ENCODE measurements at places on chromosomes 11 and 22.
A peak's percentile ranks its signal among the peaks of the same experiment; 100 is the strongest.

GRCh38 chr22:47267513-47268282 lies 505.2 kb downstream of the TBC1D22A start:
- DNase-seq: no peak

GRCh38 chr11:64890522-64890939 lies 12.1 kb upstream of the EHD1 start:
- no peak for DNase-seq

GRCh38 chr11:6362185-6362872 lies 27.9 kb upstream of the SMPD1 start:
- no peak for DNase-seq

GRCh38 chr11:66373265-66373664 lies 1.7 kb upstream of the SLC29A2 start:
- DNase-seq: no peak

DNA sequence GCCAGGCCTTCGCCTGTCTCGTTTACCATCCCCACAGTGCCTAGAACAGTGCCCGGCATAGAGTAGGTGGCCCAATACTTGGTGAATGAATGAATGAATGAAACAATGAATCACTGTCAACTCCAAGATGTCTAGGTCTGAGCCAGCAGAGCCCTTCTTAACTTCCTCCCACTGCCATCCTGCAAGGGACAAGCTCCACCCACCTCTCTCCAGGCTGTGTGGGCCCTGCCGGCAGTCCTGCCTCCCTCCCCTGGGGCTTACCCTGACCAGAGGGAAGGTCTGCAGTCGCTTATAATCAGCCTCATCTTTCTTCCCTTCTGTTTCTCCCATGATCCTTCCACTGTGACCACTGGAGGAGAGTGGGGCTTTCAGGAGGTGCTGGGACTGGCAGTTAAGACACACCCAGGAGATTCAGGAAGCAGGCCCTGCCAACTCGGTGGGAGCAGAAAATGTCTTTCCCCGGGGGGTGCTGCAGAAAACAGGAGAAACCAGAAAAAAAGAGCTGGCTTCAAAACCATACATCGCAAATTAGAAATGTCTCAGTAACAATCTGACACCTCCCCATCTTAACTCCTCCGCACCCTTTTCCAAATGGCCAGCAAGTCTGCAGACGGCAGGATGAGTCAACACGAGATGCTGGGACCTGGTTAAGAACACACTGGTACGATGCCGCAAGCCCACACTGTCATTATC lies 11.4 kb downstream of the DNAL4 start:
- DNase-seq: peak; percentile 42

GRCh38 chr11:119755356-119756071 lies 26.5 kb upstream of the NECTIN1 start:
- no peak for DNase-seq

DNA sequence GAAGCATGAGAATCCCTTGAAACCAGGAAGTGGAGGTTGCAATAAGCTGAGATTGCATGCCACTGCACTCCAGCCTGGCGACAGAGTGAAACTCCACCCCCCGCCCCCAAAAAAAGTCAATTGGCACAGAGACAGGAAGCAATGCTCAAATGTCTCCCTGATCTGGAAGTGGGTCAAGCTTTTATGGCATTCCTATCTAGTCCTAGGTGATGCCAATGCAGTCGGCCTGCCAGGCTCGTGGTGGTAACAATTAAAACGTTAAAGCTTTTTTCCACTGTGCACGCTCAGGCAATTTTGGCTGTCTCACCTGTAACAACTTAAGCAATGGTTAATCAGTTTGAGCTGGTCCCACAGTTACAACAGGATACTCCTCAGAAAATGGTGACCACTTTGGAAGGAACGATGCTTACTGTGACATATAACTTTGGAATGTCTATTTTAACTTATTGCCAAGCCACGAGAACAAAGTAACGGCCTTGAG lies 18.9 kb upstream of the PISD start:
- DNase-seq: no peak
